Mucosa of gallbladder (tissue), 1 donor: ENCODE measurements at places on chromosomes 6 and 20.

- DNase-seq = no peak
Measured at GRCh38 chr6:87763901-87764300, 61.9 kb upstream of the AKIRIN2 start.

GRCh38 chr20:57055345-57055744 is 211.1 kb downstream of the BMP7 start:
- no peak for DNase-seq

DNA sequence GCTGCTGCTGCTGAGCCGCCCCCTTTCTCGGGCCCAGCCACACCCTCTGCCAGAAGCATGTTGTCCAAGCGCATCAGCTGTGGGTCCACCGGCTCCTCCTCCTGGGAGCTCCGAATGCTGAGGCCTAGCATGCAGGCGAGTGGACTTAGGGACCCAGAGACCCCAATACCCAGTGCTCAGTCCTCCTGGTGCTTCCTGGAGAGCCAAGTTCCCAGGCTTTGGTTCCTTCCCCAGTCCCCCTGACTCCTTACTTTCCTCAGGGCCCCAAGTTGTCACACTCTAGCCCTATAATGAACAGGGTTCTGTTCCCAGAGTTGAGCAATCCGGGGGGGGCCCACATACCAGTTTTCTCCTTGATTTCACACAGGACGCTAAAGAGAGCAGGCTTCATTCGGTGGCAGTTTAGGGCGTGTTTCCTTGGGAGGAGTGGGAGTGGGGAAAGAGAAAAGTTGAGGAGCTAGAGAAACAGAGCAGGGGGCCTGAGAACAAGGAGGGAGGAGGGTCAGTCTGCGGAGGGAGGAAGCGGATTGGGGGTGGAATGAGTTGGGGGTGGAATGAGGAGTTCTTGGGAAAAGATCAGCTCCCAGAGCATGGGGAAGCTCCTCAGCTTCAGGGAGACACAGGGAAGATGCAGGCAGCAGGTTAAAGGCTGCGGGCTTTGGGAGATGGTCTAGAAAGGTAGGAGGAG is 1.5 kb downstream of the PBX2 start:
- no peak for DNase-seq

DNA sequence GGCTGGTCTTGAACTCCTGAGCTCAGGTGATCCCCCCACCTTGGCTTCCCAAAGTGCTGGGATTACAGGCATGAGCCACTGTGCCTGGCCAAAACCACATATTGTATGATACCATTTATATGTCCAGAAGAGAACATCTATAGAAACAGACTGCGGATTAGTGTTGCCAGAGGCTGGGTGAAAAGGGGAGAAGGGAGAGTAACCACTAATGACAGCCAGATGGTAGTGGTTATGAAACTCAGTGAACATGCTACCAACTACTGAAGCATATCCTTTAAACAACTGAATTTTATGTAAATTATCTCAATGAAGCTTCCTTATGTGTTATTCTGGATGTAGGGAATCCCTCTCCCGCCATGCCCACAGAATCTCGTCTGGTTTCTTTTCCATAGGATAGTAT is 15.7 kb downstream of the SLC23A2 start:
- no peak for DNase-seq

DNA sequence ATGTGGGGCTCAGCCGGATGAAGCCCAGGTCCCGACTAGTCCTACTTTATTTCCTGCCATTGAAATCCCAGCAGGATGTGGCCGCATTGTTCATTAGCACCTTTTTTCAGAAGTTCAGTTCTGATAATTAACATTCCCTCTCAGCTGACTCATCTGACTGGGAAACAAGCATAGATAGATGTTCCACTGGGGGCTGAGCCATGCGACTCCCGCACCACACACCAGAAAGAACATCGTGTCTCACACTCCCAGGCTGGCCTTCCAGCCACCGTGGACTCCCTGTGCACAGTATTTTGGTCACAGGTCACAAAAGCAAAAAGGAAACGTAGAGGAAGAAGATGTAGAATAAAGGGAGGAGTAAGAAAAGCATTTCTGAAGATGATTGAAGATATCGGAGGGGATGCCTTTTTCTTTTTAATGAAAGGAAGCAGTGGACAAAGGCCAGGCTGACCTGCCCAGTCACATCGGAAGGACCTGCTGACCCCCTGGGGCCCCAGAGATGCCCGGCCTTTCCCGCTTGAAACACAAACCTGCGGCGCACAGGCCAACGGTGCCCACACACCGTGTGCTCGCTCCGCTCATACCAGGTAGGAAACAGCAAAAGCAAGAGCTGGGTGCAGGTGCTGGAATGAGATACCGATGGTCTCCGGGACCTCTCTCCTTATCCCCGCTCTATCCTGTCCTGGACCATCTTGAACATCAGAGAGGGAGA is 11.8 kb downstream of the RPS6KA2 start:
- no peak for DNase-seq

GRCh38 chr6:63537201-63537958 is 34.9 kb upstream of the LOC128125822 start:
- no peak for DNase-seq

- no peak for DNase-seq
Measured at GRCh38 chr20:59939052-59939878, 840 bp downstream of the PPP1R3D start.

DNA sequence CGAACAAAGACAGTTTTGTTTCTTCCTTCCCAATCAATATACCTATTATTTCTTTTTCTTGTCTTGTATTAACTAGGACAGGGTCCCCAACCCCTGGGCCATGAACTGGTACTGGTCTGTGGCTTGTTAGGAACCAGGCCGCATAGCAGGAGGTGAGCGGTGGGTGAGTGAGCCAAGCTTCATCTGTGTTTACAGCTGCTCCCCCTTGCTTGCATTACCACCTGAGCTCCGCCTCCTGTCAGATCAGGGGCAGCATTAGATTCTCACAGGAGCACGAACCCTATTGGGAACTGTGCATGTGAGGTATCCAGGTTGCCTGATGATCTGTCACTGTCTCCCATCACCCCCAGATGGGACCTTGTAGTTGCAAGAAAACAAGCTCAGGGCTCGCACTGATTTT is 151.9 kb downstream of the CDKAL1 start:
- no peak for DNase-seq

DNA sequence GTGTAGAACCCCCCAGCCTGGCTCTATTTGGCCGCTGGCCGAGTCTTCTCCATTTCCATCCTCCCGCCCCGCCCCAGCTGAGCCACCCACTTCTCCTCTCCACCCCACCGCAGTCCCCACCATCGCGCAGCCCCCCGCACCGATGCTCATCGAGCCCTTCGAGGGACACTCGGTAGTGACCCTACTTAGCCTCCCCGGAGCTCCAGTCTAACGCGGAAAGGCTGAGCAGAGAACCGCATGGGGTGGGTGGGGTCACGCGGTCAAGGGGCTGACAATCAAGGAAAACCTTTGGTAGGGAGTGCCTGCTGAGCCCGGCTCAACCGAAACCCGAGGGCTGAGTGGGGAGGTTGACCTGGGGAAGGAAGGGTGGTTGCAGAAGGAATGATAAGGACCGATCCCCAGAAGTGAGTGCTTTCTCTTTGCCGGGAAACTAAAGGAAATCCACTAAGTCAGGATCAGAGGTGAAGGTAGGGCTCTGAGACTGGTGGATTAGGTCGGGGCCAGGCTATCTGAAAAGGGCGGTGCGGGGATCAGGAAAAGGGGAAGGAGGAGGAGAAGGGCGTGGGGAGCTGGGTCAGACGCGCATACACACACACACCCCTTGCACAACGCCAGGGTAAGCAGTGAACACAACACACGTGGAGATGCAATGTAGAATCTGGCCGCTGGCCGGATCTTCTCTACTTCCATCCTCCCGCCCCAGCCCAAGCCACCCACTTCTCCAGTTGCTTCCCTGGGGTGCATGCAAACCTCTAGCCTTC is 49.8 kb downstream of the CPXM1 start:
- peak; percentile 26 for DNase-seq

GRCh38 chr6:145345094-145345493 is 390.2 kb downstream of the EPM2A start:
- no peak for DNase-seq

- DNase-seq = no peak
Measured at GRCh38 chr6:150075034-150075421, 6.1 kb upstream of the ULBP3 start.

DNA sequence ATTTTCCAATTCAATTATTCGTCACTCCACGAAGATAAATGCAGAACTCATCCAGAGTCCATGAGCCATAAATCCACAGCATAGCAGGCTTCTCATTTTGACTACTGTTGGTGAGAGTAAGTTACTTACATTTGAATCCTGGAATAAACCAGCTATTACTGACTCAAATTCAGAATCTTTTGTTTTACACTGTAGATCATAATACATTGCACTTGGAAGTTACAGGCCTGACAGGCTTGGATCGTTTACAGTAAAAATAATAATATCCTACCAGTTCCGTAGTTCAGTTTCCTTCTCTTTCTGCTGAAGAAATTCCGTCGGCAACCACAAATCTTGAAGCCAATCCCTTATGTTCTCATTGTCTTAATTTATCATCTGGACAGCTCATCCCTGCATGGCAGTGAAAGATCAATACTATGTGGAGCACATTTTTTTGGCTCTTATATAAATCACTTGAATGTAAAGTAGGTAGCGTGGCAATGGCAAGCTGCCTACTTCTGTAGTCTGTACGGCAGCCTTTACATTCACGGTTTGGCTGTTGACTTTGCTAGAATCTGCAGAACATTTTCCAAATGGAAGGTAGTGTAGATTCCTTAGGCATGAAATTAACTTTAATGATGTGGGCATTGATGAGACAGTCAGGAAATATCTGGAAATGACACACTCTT is 142.9 kb downstream of the WDR27 start:
- no peak for DNase-seq

GRCh38 chr20:408843-409696 is 971 bp downstream of the RBCK1 start:
- DNase-seq = no peak

DNA sequence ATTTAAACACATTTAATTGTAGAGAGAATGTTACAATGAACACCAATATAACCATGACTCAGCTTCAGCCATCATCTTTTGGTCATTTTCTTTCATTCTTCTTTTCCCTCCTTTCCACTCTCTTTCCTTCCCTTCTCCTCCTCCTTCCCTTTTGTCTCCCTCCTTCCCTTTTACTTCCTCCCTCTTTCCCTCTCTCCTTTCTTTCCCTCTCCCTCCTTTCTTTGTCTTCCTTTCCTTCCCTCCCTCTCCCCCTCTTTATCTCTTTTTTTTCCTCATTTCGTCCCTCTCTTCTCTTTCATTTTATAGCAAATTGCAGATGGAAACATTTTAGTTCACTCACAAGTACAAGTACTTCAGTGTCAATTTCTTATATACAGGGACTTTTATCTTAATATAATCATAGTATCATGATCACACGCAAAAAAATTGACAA is 1.8 kb downstream of the ZKSCAN3 start:
- DNase-seq = no peak

DNA sequence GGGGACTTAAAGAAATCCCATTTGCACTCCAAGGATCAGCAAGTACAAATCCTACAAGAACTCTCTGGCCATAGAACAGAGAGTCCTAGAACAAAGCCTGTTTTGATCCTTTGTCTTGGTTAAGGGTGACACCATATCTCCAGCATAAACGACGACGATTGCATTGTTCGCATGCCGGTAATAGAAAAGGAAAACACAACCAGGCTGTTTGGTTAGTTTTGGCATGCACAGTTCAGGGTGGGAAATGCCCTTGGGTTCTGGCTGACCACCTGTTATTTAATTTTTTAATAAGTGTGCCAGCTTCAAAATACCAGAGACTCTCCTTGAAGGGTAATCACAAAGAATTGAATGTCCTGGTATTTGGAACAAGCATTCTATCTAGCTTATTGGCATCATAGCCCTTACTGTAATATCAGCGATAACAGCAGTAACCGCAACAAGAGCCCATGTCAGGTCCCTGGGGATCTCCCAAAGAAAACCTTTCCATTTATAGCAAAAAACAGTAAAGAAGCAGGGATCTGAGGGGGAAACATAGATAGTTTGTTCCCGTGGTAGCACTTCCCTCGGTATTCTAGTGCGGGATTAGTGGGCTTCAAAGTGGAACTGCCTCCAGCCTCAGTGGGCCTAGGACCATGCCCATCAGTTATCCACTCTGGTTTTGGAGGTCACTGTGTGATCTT is 77.1 kb downstream of the TMEM170B start:
- no peak for DNase-seq
